GM12878 (cell line): ENCODE measurements at places on chromosomes 3 and 15.

DNA sequence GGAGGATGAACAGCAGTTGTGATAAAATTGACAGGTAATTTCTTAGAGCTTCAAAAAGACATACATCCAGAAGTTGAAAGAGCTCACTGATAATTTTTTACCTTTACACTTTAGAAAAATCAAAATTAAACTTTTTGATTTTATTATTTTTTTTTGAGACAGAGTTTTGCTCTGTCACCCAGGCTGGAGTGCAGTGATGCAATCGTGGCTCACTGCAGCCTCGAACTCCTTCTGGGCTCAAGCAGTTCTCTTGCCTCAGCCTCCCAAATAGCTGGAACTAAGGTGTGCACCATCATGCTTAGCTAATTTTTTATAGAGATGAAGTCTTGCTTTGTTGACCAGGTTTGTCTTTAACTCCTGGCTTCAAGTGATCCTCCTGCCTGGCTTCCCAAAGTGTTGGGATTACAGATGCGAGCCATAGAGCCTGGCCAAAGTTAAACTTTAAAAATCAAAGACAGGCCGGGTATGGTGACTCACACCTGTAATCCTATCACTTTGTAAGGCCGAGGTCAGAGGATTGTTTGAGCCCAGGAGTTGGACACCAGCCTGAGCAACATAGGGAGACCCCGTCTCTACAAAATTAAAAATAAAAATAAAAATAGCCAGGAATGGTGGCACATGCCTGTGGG, 21.7 kb downstream of the PLA2G4F start:
- DNase-seq = no peak

DNA sequence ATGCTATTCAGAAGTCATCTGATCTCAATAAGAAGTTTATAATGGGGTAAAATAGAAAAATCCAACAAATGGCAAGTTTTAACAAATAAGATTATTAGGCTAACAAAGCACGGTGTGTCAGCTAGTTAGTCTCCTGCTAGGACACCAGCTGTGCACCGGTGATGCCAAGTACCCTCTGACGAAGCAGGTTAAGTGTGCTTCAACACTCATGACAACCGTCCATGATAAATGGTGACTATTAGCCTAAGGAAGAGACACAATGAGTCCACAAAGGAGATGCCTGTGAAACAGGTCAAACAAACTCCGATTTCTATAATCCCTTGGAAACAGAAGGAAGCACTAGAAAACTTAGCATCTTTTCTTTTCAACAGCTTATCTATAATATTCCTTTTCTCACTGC, 36.5 kb downstream of the ATP13A3 start:
- no peak for DNase-seq

DNA sequence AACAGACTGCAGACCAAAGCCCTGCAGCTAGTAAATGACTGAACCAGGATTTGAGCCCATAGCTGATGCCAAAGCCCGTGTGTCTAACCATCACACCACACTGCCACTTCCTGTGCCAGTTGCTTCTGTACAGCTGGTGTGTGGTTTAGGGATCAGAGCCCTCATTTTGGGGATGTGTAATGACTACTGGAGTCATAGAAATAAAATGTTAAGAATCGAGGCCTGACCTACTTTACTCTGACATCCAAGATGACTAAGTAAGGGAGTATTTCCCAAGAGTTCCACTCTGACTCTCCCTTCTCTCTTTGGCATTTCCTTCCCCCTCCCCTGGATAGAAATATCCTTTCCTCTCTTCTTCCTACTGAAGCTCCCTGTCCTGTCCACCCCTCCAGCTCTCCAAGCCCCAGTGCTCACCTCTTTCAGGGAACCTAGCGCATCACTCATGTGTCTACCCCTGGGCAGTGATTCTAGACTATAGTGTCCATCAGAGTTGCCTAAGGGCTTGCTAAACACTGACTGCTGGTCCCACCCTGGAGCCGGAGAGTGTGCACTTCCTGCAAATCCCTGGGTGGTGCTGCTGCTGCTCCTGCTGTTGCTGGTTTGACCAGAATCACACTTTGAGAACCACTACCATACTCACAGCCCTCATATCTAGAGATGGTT, 53.8 kb downstream of the MGLL start:
- no peak for DNase-seq

DNA sequence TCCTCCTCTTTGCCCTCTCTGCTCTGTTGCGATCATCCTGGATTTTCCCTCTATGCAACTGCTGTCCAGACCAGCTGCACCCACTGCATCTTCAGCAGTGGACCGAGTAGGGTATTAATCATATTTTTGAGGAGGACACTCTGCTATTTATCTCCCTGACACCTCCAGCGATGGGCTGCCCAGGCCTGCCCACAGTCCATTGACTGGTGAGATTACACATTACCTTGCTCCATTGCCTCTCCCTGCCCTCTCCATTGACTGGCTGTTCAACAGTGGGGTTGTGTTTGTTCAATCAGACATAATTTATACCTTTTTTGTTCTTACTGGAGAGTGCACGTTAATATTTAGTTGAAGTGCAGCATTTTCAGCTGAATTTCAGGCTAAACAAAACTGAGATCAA, 559.3 kb upstream of the ARRDC4 start:
- DNase-seq = no peak

DNA sequence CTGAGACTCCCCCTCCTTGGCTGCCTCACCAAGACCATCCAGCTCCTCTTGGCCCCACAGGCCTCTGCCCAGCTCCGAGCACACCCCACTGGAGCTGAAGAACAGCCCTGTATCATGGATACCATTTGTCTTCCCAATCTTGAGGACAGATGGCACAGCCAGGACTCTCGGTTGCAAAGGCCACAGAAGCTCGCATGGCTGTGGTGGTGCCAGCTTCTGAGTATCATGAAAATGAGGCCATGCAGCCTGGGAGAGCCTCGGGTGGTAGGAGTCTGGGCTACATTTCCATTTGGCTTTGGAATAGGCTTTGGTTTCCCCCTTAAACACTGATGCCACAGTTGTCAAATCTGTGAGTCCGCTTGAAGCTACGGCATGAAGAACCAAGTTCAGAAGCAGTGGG, 106.6 kb downstream of the SEMA5B start:
- no peak for DNase-seq

DNA sequence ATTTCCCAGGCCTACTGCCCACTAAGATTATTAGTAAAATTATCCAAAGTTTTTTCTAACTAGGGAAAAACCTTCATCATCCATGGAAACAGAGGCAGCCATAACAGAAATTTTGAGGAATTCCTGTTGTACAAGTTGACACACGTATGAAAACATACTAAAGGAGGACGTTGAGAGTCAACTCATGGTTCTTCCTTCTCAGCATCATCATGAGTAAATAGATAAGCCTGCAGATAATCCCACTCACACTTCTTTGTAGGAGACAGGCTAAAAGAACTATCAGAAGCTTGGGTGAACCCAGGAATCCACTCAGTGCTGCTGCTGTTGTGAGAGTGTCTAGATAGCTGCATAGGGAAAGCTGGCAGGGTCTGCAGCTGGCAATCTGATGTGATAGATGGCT, 694.8 kb upstream of the NR2F2 start:
- DNase-seq = no peak

DNA sequence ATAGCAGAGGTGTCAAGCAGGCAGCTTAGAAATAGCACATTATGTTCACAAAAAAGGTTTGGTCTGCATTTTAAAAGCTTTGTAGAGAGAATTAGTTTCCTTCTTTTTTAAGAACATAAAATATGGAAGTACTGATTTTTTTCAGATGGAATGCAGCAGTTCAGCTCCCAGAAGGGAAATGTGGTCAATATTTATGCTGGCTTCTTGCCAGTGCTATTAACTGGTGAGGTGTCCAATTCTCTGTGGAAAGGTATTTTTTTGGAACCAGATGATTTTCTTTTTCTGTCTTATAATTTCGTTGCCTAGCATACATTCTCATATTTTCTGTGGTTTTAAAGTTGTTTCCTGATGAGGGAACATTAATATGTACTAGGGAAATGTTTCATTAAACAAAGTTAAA, 211.4 kb upstream of the ZNF385D start:
- no peak for DNase-seq

- DNase-seq = no peak
Observed at GRCh38 chr3:116971531-116971930, 262.0 kb downstream of the TUSC7 start.

GRCh38 chr15:69997161-69997485, 100.6 kb downstream of the TLE3 start:
- no peak for DNase-seq

- no peak for DNase-seq
Observed at GRCh38 chr3:17175187-17175807, 290.5 kb downstream of the PLCL2 start.

- DNase-seq = no peak
Observed at GRCh38 chr3:16264174-16264707, 502 bp downstream of the DPH3 start.

GRCh38 chr15:42182961-42183360, 25.1 kb downstream of the VPS39 start:
- DNase-seq = no peak

- no peak for DNase-seq
Observed at GRCh38 chr3:195821403-195822130, 9.8 kb upstream of the MUC4 start.

- DNase-seq = no peak
Observed at GRCh38 chr3:127732303-127732702, 59.6 kb downstream of the ABTB1 start.

GRCh38 chr3:67635257-67635656, 19.2 kb downstream of the SUCLG2 start:
- DNase-seq = no peak

DNA sequence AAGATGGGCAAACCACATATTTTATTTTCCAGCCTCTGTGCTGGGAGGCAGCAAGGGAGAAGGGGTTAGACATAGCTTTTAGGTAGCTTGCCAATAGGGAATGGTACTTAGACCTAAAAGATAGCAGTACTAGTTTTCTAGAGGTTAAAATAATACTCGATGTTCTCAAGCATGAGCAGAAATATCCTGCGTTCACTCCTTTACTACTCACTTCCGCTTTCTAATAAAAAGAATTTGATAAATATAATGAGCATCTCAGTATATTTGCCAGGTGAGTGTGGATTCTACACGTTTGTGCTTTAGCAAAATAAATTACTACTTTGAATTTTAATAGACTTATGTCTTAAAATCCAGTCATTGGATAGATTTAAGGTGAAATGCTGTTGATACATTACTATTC, 39.4 kb upstream of the CD47 start:
- DNase-seq = no peak

DNA sequence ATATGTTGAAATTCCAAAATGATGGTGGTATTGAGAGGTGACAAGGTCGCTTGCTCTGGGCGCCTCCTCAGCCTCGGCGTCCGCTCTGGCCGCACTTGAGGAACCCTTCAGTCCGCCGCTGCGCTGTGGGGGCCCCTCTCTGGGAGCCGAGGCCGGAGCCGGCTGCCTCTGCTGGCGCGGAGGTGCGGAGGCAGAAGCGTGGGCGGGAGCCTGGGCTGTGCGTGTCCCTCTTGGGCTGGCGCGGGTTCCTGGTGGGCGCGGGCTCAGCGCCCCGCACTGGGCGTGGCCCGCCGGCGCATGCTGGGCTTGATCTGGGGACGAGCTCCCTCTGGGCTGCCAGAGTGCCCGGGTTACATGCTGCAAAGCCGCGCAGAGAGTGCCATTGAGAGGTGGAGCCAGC, 39.8 kb upstream of the TMC3 start:
- DNase-seq = no peak

- no peak for DNase-seq
Observed at GRCh38 chr3:71384837-71385716, 198.5 kb downstream of the FOXP1 start.

- no peak for DNase-seq
Observed at GRCh38 chr15:57885435-57885834, 178.9 kb downstream of the POLR2M start.
